Fibroblast of skin of right biceps (primary cell): ENCODE measurements at places on chromosomes 11 and 22.

DNA sequence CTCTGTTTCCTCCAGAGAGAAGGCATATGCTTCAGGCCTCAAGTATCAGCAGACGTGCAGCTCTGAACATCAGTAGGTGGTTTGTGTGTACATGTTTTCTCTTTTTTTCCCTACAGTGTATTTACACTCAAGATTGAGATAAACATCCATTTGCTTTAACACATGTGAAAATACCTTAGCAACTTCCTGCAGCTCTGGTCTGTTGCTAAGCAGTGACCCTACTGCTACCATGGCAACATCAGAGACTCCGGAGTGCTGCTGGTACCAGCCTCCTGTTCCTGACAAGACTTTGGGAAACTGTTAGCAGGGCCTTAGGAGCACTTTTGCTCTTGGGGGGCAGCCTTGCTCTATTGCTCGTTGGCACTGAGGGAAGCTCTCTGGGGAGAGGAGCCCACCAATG lies 221.2 kb upstream of the PLET1 start:
- DNase-seq: no peak

DNA sequence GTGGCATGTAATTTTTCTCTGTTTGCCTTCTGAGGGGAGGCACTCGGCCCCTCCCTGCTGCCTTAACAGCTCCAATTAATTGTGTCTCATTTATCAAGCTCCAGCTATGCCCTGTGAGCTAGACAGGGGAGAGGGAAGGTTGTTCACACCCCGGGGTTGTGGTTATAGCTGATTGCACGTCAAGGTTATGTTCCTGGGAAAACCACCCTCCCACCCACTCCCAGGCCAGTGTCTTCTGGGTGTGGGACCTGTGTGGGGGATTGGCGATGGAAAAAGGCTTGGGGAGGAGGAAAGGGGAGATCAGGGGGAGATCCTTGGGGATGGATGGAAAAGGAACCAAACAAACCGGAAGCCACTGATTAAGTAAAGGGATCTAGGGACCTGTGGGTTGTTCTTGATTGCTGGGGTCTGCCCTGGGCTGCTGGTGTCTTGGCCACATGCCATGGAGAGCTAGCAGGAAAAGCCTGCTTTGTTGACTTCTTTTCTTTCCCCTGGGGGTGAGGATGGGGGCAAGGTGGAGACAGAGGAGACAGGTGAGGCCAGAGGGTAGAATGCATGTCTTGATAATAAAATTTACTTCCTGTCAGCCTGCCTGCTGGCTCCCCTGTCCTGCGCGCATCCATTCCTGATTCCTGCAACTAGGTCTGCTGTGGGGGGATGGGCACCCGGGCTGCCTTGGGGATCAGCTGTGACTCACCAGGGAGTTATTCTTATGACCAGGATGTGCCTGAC lies 13.5 kb upstream of the SORL1-AS1 start:
- peak; percentile 99 for DNase-seq

DNA sequence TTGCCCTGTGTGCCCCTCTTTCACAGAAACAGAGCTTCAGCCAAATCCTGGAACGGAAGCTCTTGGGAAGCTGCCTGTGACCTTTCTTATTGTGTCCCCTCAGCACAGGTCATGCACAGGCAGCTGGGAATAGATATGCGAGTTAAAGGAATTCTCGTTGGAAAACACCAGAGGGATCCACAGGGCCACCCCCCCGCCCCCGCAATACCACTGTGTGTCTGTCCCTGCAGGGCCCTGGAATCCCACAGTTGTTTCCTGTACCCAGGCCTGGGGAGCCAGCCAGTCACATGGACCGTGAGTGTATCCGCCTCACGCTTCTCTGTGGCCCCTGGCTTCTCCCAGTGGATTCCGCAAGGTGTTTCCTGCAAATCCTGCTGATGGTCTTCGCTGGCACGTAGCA lies 29.0 kb downstream of the TIMP3 start:
- DNase-seq: no peak

GRCh38 chr11:73989156-73989555 lies 6.5 kb upstream of the UCP2 start:
- DNase-seq: no peak

- DNase-seq: no peak
Observed at GRCh38 chr11:20670932-20671403, 1.6 kb downstream of the NELL1 start.

DNA sequence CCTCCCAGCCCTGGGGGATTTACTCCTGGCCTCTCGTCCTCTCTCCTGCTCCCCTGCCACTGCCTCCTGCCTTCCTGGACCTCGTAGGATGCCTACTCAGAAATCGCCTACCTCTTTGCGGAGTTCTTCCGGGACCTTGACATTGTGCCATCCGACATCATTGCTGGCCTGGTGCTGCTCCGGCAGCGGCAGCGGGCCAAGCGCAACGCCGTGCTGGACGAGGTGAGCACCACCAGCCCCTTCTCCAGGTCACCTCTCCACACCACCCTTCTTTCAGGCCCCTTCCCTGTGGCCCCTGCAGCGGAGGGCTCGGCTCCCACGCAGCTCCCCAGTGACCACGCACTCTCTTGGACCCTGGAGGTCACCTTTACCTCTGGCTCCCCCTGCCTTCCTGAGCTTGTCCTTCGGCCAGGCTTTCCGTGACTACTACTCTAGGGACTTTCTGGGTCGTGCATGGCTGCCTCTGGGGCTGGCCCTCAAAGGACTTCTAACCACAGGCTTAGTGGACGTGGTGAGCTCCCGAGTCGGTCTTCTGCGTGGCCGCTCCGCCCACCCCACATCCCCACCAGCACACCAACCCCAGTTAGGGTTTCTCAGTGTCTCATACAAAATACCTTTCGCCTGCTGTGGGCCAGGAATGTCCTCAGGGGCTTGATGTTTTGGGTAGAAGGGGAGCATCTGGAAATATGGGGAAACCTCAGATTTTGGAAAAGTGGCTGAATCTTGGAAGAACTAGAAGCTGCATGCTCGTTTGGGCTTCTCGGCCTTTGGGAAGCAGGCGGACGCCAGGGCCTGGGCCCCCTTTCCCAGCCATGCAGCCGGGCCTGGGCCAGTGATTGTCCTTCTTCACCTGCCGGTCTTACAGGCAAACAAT lies 24.1 kb upstream of the MYRF start:
- DNase-seq: no peak

DNA sequence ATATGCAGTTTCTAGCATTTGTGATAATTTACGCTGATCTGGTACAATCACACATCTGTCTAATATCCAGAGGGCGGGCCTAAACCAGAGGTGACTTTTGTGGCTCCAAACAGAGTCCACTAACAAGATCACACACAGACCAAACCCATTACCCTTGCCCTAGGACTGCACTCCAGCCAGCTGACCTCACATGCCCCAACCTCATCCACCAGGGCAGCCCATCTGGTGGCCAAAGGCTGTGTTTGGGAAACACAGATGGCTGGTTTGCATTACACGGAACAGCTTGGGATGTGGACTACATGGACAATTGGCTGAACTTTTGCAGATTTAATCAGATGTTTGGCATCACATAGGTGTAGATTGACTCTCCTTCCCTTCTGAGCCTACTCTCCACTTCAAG lies 228.2 kb downstream of the GRIK4 start:
- no peak for DNase-seq

GRCh38 chr22:37331034-37331428 lies 48.7 kb downstream of the CYTH4 start:
- peak; percentile 54 for DNase-seq

GRCh38 chr11:61917334-61918109 lies at the start of gene RAB3IL1:
RAB3IL1 (minus strand) TSS chr11:61917566; CDS start chr11:61917367, 199 bp downstream.
- peak; percentile 66 for DNase-seq

DNA sequence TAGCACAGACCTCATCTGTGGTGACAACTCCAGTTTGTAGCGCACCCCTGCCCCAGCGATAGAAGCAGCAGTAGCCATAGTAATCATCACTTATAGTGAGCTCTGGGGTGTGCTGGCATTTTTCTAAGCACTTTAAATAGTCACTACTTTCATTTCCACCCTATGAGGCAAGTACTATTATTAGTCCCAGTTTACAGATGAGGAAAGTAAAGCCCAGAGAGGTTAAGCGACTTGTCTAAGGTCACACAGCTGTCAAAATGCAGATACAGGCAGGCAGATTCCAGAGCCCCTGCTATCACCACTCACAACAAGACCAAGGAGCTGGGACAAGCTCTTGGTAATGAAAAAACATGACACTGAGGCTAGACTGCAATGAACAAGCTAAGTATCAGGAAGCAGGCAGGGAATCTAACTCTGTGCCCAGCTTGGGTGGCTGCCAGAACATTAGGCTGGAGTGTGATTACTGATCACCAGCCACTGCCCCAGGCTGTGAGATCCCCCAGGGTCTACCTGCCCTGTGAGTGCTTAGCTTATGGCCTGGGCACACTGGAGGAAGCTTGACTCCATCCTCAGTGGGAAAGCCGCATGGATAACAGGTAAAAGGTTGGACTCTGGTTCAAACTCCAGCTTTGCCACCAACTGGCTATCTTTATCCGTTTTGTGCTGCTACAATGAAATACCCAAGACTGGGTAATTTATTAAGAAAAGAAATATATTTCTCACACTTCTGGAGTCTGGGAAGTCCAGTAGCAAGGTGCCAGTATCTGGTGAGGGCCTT lies 561.1 kb downstream of the MN1 start:
- DNase-seq: peak; percentile 23

GRCh38 chr11:7964873-7965272 lies 374 bp downstream of the NLRP10 start:
- peak; percentile 70 for DNase-seq

GRCh38 chr11:14059491-14059890 lies 97.0 kb downstream of the SPON1 start:
- no peak for DNase-seq

GRCh38 chr22:45608763-45609180 lies 62.9 kb upstream of the ATXN10 start:
- DNase-seq: peak; percentile 90

GRCh38 chr11:113161711-113162591 lies 152.4 kb upstream of the TTC12 start:
- no peak for DNase-seq

- DNase-seq: no peak
Observed at GRCh38 chr22:40504285-40505249, 132.0 kb downstream of the MRTFA start.

GRCh38 chr22:46478083-46478551 lies 59.3 kb downstream of the CELSR1 start:
- DNase-seq: no peak
